ENCODE measurements at places on chromosomes 1 and 21. TPM values are rescaled to one million over a fixed set of nuclear protein-coding genes. Genes with fewer than 3 reads are reported as not detected.
A peak's percentile ranks its signal among the peaks of the same experiment; 100 is the strongest.

DNA sequence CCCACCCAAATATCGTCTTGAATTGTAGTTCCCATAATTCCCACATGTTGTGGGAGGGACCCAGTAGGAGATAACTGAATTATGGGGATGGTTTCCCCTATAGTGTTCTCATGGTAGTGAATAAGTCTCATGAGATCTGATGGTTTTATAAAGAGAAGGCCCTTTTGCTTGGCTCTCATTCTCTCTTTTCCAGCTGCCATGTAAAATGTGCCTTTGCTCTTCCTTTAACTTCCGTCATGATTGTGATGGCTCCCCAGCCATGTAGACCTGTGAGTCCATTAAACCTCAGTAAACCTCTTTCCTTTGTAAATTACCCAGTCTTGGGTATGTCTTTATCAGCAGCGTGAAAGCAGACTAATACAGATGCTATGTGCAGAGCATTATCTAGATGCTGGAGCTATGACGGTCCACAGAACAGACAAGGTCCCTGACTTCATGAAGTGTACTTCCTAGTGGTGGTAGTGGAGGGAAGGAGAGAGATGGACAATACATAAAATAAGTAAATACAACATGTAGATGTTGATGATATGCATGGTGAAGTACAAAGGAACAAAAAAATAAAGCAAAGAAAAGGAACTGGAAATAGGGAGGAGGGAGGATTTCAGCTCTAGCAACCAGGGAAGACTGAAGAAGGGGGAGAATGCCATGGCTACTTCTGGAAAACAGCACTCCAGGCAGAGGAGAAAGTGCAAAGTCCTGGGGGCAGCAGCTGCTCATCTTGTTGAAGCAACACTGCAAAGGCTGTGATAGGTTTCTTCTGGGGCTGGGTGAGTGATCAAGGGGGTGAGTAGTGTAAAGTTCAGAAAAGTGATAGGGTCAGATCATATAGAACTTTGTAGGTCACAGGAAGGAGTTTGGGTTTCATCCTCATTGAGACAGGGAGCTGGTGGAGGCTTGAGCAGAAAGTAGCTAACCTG lies 6.8 kb upstream of the RCAN1 start:
- no peak for DNase-seq

- no peak for DNase-seq
Measured at GRCh38 chr1:54227891-54228310, 27.9 kb downstream of the MRPL37 start.

ACTN2 gene
- total RNA-seq, result 2,394 TPM

GRCh38 chr1:24688033-24688432 lies 44.9 kb downstream of the SRRM1 start:
- no peak for DNase-seq

AKR7A3 gene
- 0.20 TPM for total RNA-seq

DNA sequence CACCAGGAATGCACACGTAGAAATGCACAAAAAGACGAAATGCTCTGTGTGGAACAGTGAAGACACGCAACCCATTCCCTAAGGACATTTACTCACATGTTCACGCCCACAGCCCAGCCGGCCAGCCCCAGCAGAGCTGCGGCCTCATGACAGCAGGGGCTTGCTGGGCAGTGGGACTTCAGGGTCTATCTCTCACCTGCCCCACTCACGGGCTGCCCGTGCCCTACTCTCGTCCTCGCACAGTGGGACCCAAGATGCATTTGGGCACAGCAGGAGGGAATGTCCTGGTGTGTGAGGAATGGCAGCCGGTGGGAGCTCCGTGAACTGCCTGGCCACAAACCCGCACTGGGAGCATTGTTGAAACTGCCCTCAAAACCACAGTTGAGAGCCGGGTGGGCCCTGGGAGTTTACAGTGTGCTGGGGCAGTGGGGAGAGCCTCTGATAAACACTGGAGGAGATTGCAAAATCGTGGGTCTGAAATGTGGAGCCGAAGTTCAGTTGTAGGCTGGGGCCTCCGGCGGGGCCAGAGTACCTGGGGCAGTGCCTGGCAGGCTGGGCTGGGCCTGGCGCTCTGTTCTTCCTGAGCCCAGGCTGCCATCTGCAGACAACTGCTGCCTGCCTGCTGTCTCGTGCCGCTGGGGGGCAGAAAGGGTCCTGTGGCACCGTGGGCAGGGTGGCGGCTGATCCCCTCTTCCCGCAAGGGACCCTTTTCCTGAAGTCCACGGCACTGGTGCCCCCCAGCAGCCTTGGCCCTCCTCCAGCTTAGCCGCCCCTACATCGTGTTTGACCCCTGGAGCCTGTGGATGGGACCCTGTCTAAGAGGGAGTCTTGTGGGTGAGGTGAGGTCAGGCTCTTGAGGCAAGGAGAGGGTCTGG lies 20.7 kb upstream of the POFUT2 start:
- DNase-seq, result peak; percentile 63

FOXD2 gene
- total RNA-seq, result not detected

- DNase-seq, result no peak
Measured at GRCh38 chr1:226582966-226583365, 34.4 kb downstream of the STUM start.

DNA sequence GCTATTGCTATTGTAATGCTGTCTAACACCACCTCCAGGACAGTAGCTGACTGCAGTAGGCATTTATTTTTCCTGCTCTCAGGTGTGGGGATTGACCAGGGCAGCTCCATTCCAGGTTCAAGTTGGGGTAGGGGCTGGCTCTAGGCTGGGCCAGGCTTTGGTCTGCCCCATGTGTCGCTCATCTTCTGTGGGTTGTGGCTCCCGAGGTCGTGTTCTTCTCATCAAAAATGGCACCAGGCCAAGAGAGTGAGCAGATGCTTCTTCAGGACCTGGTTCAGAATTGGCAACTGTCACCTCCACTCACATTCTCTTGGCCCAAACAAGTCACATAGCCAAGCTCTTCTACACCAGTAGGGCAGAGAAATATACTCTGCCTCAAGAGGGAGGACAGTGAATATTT lies 133.7 kb downstream of the PTPRU start:
- no peak for DNase-seq

OPN3 gene
- 4.3 TPM for total RNA-seq

DNA sequence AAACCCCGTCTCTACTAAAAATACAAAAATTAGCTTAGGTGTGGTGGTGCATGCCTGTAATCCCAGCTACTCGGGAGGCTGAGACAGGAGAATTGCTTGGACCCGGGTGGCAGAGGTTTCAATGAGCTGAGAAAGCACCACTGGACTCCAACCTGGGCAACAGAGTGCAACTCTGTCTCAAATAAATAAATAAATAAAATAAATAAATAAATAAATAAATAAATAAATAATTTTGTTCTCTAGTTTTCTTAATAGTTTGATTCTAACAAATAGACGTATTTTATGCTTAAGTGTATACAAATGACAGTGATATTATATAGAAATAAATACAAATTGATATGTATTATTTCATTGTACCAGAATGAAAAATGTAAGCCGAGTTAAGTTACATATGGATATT lies 339.9 kb upstream of the OLFM3 start:
- DNase-seq, result no peak

SLC22A15 gene
- total RNA-seq, result 11.5 TPM

GRCh38 chr1:61424382-61424781 lies 300.6 kb downstream of the TM2D1 start:
- no peak for DNase-seq

- DNase-seq, result no peak
Measured at GRCh38 chr1:246577082-246577719, 10.9 kb downstream of the CNST start.

FAM151A gene
- total RNA-seq, result 1.2 TPM

- DNase-seq, result no peak
Measured at GRCh38 chr1:44345187-44345775, 9.8 kb downstream of the ERI3 start.

DNA sequence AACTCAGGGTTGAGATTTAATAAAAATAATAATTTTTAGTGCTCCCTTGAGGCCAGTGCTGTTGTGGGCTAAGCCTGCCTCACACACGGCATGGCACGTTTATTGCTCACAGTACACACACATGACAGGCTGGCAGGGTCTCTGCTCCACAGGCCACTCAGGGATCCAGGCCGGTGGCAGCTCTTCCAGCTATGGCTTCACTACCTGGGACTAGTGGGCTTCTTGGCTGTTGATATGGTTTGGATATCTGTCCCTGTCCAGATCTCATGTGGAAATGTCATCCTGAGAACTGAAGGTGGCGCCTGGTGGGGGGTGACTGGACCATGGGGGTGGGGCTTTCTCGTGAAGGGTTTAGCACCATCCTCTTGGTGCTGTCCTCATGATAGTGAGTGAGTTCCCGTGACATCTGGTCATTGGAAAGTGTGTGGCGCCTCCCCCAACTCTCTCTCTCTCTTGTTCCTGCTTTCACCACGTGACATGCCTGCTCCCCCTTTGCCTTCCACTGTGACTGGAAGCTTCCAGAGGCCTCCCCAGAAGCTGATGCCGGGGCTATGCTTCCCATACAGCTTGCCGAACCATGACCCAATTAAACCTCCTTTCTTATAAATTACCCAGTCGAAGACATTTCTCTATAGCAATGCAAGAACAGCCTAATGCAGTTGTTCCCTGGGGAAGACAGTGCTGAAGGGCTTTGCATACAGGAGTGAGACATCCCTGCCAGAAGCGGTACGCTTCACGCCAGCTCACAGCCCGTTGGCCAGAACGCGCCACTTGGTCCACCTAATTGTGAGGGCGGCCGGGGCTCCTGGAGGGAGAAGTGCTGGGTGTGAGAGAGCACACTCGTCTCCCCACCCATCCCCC lies 226.9 kb upstream of the C1orf174 start:
- DNase-seq, result no peak

- DNase-seq, result no peak
Measured at GRCh38 chr21:40029888-40030287, 162.7 kb downstream of the PCP4 start.

- DNase-seq, result no peak
Measured at GRCh38 chr1:19769211-19769932, 30.3 kb downstream of the TMCO4 start.

ASCL5 gene
- total RNA-seq, result not detected

DNA sequence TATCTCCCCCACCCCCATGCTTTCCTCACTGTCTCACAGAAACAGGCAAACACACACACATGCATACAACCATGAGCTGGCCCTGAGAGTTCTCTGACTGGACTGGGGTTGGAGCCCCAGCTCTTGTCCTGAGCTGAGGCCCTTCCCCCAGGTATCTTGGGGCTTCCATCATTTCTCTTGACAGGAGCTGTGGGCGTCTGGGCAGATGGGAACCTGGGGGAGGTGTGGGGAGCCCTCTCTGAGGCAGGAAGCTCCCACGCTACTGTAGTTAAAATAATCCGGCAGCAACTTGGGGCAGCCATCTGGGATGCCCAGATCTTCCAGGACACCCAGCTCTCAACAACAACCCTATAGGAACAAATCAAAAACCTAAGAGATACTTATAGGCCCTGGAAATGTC lies 2.7 kb upstream of the KIF21B start:
- DNase-seq, result no peak

RHCE gene
- total RNA-seq, result 1.0 TPM

TEDDM1 gene
- not detected for total RNA-seq

- no peak for DNase-seq
Measured at GRCh38 chr1:221371705-221372104, 370.2 kb downstream of the DUSP10 start.

- no peak for DNase-seq
Measured at GRCh38 chr1:220303871-220304270, 31.6 kb upstream of the RAB3GAP2 start.

- DNase-seq, result no peak
Measured at GRCh38 chr1:116110567-116111523, at the start of gene MAB21L3. TSS of gene MAB21L3 (plus strand) at chr1:116111399. CDS start at chr1:116112616, 1,217 bp downstream.

DNA sequence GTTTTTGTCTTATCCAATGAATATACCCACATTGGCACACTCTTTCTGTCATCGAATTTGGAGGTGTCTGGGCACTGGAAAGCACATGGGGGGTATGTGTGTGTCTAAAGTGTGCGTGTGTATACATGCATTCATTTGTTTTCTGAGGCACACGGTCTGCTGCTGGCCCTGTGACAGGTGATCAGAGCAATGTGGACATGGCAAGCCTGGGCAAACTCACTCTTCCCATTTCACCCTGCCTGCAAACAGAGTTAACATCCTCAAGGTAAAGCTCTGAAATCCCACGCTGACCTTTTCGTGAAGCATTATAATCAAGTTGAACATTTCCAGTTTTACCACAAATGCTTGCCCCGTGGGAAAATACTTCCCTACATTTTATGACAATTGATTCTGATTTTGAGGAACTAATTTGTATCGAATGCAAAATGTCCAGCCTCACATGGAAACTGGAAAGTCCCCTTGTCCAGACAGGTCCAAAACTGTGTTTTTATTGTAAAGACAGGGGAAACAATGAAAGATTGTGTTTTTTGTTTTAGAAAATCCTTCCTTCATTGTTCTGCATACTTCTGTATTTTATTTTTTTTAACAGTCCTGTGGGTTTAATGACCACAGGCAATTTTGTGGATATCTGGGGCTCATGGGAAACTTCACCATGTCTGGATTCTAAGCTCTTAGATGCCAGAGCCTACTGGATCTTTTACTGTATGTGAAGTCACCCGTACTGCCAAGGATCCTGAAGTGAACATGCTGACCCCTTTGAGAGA lies 160.9 kb downstream of the PBX1 start:
- no peak for DNase-seq

AMY2A gene
- total RNA-seq, result not detected

GRCh38 chr1:193516755-193517388 lies 330.5 kb upstream of the B3GALT2 start:
- DNase-seq, result no peak

DNA sequence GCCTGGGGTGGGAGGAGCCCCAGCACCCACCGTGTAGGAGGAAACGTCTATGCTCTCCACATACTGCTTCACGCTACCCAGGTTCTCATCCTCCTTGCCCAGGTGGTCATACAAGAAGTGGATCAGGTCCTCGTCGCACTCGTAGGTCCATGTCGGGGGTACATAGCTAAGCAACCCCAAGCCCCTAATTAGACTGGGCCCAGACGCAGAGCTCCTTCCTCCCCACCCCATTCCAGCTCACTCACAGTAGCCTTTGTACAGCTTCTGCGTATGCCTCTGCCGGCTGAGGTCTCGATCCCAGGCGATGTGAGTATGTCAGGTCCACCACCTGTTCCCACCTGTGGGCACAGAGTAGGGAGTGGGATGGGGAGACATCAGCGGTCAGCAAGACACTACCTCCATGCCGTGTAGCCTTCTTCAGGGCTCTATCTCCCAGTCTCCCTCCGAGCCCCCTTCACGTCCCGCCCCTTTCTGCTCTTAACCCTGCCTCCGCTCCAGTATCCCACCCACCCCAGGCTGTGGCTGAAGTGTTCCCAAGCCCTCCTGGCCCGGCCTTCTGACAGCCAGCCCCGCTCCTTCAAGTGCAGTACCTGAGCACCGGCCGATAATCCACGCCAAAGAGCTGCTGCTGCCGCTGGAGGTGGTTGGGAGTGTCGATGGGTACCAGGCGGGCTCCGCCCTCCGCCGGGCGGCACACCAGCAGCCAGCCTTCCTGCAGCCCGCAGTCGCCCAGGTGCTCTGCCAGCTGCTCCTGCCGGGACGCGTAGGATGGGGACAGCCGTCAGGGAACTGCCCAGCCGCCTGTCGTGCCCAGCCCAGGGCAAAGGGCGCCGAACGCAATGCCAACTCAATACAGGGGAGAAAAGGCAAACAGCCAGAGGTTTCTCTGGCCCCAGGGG lies 919 bp downstream of the HECTD3 start:
- DNase-seq, result peak; percentile 47

GRCh38 chr1:9867408-9868243 lies 42.4 kb downstream of the CTNNBIP1 start:
- DNase-seq, result peak; percentile 88
